ENCODE measurements at places on chromosomes 7 and 10.

DNA sequence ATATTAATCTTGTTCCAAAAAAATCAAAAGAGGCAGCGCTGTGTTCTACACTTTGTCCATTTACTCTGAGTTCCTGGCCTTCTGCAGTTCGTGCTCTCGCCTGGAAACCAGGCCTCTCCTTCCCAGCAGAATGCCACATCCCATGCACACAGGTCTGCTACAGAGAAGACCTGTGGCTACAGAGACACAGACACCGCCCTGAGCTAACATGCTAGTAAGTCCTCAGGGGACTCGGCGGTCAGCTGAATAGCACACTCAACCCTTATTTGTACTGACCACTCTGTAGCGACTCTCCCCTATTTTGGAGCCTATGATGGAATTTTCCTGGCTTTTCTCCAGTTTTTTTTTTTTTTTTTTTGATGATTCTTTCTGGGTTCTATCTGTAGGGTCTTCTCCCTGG is 12.8 kb downstream of the CREB3L2 start:
- DNase-seq = no peak

GRCh38 chr10:11395161-11395560 is 216.3 kb downstream of the USP6NL start:
- no peak for DNase-seq

DNA sequence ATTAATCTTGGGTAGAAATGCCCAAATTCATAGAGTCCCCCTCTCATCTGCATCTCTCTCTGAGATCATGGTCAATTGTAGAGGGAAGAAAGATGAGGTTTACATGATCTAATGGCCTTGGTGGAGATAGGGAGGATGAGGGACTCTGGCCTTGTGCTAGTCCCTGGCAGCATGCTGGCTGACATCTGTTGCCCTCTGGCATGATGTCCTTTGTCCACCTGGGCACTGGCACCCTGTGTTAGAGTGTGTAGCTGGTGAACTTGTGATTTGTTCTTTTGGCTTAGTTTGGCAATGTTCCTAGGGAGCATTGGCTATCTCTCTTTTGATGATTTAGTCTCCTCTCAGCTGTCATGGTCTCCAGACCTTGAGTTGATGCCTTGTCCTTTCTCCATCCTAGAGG is 103.2 kb downstream of the DYNC1I1 start:
- DNase-seq = no peak

GRCh38 chr10:59082249-59082648 is 94.2 kb upstream of the PHYHIPL start:
- DNase-seq = no peak

- no peak for DNase-seq
Observed at GRCh38 chr10:85213493-85213892, 885.1 kb downstream of the CCSER2 start.

DNA sequence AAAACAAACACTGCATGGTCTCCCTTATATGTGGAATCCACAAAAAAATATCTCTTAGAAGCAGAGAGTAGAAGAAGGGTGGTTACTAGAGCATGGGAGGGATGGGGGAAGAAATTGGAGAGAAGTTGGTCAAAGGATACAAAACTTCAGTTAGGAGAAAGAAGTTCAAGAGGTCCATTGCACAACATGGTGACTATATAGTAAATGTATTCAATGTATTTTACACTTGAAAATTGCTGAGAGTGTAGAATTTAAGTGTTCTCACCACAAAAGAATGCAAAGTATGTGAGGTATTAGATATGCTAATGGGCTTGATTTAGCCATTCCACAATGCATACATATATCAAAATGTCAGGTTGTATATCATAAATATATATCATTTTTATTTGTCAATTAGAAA is 232.0 kb upstream of the CELF2 start:
- no peak for DNase-seq

DNA sequence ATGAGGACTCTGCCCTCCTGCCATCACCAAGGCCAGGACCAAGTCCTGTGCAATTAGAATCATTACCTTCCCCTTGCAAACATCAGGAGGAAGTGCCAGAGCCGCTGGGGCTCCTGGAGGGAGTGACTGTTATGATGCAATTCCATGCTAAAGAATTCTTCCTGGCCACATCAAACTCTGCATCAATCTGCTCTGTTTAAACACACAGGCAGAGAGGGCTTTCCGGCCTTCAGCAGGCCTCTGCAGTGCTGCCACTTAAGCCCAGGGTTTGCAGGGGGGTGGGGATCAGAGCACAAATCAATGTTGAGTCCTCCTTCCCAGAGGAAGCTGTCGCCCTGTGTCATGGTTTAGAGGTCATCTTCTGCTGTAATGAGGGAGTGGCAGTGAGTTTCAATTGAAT is 58.1 kb downstream of the CTBP2 start:
- no peak for DNase-seq

DNA sequence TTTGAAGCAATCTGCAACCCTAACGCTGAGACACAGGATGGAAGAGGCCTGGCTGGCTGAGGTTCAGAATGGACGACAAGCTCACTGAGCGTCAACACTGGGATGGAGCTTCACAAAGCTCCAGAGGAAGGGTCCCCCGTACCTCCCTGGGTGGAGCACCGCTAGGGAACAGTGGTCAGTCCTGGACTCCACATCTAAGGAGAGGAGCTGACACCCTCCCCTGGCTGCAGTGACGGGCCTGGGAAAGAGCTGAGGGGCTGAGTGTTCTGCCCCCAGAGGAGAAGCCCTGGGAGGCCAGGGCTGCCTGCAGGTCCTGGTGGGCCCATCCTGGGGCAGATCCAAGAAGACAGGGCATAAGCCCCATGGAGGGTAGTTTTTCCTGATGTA is 146.2 kb downstream of the ARHGAP22 start:
- no peak for DNase-seq

DNA sequence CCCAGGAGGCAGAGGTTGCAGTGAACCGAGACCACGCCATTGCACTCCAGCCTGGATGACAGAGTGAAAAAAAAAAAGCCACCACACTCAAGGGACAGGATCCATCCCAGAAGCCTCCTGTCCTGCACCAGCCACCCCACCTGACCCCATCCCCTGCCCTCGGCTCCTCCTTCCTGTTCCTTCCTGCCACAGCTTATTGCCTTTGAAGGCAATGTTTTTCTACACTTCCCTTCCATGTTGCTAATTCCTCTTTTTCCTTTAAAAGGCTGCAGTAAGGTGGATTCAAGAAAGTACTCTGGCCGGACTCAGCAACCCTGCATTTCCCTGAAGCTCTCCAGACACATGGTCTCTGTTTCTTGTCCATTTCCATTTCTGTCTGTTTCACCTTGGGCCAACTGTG is 80.9 kb downstream of the FAM171A1 start:
- DNase-seq = no peak

GRCh38 chr10:73906524-73907447 is 4.1 kb upstream of the PLAU start:
- DNase-seq = no peak

GRCh38 chr10:72694476-72695369 is 2.8 kb downstream of the MCU start:
- DNase-seq = no peak

DNA sequence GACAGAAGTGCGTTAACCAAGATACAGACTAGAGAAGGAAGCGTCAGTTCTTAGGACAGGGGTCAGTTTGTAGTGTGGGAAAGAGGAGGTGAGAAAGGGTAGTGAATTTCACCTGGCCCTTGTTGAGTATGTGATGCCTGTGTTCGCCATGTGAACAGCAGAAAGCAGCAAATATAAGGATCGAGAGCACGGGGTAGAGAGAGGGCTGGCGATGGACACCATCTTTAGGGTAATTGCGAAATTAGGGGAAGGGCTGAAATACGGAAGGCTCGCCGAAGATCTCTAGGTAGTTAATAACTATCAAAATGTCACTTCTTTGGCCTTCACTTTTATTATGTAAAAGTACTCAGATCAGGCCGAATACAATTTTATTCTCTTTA is 6.2 kb upstream of the MEST start:
- no peak for DNase-seq

DNA sequence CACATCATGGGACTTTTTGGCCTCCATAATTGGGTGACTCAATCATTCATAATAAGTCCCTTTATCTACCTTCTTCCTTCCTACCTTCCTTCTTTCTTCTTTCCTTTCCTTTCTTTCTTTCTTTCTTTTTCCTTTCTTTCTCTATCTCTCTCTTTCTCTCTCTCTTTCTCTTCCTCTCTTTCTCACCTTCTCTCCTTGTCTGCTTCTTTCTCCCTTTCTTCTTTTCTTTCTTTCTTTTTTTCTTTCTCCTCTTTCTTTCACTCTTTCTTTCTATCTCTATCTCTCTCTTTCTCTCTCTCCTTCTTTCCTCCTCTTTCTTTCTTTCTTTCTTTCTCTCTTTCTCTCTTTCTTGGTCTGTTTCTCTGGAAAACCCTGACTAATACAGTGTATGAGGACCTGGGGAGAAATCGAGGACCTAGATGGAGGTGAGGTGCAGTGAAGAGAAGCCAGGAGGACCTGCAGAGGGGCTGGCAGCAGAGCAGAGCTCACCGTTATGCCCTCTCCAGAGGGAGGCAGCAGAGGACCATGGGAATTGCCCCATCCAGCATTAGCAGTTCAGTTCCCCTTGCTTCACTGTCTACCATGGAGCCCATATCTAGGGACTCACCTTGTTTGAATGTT is 52.7 kb upstream of the BTRC start:
- DNase-seq = no peak

DNA sequence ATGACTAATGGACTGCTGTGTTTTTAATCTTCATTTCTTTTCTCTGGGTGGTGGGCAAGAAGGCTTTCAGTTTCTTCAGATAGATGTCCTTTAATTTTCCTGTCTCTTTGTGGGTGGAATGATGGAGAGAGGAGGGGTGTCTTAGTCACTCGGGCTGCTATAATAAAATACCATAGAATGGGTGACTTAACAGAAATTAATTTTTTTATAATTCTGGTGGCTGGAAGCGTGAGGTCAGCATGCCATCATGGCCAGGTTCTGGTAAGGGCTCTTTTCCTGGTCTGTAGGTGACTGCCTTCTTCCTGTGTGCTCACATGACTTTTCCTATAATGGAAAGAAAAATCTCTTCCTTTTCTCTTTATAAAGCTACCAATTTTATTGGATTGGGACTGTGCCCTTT is 6.3 kb downstream of the RSBN1L start:
- DNase-seq = no peak

DNA sequence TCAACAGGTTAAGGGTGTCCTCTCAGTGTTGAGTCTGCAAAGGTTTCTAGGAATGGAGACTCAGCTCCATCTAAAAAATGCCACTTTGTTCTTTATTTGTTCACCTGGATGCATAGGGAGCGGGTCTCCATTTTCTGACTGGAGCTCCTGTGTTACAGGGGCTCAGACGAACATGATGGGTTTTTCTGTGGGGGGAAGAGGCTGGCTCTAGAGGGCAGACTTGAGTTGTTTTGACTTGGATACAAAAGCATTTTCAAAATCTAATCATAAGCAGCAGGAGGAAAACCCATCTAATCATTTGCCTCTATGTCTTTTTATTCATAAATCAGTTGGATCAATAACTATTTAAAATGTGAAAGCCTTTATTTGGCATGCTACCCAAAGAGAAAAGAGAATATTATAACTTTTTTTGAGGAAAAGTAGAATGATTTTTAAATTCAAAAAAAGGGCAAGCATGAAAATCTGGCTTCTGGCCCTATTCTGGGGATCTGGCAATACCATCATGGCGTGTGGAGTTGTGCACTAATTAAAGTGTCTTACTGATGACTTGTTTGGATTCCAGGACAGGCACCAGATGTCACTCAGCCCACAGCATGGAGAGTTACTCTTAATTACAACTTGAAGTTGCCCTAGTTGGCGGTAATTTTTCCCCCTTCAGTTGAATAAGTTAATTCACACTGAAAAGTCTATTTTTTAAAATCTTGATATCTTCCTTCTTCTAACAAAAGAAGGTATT is 594.9 kb downstream of the REEP3 start:
- no peak for DNase-seq

- no peak for DNase-seq
Observed at GRCh38 chr10:48700493-48700892, 15.8 kb downstream of the WDFY4 start.

DNA sequence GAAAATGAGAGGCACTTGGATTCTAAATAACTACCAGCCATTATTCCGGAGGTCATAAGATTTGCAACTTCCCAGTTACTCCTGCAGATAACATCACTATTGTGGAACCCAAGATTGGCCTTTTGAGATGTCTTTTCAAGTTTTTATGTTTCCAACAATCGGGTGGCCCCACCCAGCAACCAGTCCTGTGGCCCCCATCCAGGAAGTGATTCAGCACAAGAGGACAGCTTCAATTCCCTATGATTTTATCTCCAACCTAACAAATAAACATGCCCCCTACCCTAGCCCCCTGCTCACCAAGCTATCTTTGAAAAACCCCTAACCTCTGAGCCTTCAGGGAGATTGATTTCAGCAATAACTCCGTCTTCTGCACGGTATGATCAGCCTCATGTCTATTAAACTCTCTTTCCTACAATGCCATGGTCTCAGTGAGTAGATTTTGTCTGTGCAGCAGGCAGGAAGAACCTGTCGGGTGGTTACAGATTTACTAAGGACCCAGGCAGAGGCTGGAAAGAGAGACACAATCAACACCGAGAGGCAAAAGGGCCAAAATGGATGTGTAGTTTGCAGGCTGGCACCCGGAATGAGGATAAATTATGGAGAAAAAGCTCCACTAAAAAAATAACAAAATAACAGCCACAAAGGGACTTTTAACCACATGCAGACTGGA is 83.9 kb upstream of the UNC5B start:
- DNase-seq = no peak

GRCh38 chr10:117174439-117175214 is 22.7 kb upstream of the KCNK18 start:
- peak; percentile 67 for DNase-seq

- no peak for DNase-seq
Observed at GRCh38 chr10:79252971-79253370, 94.3 kb upstream of the PPIF start.

GRCh38 chr7:36570528-36571189 is 153.6 kb downstream of the AOAH start:
- DNase-seq = no peak

- no peak for DNase-seq
Observed at GRCh38 chr10:101834341-101834740, 9.3 kb downstream of the KCNIP2 start.

DNA sequence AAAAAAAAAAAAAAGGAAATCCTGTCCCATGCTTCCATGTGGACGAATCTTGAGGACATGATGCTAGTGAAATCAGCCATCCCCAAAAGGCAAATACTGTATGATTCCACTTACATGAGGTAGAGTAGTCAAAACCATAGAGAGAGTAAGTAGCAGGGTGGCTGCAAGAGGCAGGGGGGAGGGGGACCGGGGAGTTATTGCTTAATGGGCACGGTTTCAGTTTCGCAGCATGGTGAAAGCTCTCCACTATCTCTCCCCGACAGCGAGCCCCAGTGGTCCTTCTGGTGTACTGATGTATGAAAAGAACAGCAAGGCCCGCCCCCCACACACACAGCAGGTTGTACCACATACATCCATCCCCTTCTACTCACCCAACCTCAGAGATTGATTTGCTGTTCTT is 32.8 kb downstream of the NOD1 start:
- DNase-seq = peak; percentile 52

GRCh38 chr7:526460-527034 is 6.9 kb upstream of the PDGFA start:
- DNase-seq = no peak

All from stimulated activated CD8-positive, alpha-beta memory T cell treated with anti-CD3 and anti-CD28 coated beads, Interleukin-2, amount 100 ng/mL, for 1 hour (primary cell).